ENCODE measurements at places on chromosomes 5 and 9.

DNA sequence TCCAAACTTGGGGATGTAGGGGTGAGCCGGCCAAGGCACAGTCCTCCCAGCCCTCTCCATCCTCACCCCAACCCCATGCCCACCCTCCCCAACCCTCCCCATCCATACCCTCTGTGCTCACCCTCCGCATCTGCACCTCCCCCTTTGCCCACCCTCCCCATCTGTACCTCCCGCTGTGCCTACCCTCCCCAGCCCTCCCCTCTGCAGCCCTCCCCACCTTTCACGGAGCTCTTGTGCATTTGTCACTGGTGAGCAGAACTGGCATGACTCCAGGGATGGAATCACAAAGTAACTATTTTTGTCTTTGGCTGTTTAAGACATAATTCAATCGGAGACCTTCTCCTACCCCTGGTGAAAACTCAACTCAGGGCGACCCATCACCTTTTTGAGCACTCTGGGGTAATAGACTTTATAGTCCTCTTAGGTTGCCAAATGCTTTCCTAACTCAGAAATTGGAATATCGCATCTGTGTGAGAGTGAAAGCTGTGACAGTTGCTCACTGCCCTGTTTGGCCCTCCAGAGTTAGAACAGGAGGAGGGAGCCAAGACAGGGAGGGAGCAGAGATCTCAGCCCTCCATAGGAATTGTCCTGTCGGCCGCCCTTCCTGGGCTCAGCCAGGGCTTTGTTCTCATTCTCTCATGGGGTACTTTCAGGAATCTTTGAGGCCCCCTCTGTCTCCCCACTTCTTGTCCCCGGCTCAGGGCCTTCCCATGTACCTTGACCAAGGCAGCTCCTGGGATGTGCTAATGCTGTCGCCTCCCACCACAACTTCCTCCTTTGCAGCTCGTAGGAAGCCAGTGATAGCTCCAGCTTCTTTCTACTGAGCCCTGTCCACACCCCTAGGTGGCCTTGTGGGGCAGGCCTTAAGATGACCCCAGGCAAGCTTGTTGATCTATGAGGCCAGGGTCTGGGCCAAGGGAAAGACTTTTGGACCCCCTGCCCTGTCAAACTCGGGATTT is 36.2 kb downstream of the OTULIN start:
- DNase-seq: no peak

DNA sequence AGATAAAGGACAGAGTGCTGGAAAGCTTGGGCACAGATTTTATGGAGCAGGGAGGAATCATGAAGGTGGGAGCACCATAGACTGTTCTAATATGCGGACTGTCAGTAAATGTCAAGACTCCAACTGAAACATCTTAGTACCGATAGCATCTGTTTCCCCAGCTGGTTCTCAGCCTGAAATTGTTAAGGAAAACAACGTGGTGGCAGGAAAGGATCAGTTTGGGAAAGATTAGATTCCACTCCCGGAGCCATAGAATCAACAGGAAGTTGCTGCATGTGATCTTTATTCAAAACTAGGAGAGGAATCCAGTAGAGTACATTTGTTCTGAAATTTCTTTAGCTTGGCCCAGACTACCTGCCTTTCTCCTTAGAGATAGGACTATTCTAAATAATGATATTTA is 559.1 kb downstream of the CSNK1G3 start:
- no peak for DNase-seq

- DNase-seq: no peak
Observed at GRCh38 chr9:24479361-24480059, 66.2 kb downstream of the IZUMO3 start.

GRCh38 chr9:93471124-93471523 is 17.7 kb upstream of the FAM120AOS start:
- DNase-seq: no peak

DNA sequence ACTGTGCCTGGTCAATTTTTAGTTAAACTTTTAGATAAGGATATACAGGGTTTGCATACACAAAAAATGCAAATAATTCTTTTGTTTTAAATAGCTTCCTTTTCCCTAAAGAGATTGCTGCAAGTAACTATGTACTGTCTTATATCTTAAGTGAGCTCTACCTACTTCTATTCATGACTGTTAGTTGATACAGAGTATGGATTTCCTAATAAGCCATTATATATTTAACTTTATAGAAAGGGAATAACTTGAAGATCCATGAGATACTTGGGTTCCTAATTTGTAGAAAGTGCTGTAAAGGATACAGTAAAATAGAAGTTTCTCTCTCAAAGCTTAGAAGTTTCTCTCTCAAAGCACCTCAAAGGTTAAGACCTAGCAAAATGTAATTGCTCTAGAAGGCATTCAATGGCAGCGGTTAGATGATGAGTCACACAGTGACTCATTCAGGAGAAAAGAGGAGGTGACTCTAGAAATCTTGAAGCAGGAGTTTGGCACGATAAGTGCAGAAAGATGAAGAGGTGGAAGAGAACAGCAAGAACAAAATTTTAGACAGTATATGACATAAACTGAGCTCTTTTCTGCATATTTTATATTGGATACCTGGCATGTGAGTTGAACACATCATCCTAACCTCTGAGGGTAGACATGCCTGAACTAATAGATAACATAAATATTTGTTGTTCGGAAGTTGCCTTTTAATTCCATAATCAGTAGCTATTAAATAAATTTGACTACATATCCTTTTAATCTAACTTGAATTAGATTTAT is 5.5 kb upstream of the DNAJC21 start:
- DNase-seq: no peak

- no peak for DNase-seq
Observed at GRCh38 chr5:150457562-150458240, 8.2 kb upstream of the RPS14 start.

DNA sequence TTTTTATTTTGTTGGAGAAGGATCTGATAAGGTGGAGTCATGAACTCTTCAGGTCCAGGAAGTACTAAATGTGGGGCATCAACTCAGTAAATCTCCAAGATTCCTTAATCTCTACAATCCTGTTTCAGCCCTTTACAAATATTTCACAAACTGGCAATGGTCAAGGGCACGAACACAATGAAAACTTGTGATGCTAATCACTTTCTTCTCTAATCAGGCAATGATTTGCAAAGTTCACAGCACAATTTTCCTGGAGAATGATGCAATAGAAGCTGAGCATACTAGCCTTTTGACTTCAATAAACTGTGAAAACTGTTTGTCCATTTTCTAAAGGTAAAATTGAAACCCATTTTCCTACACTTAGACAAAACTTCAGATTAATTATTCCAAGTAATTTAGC is 16.9 kb downstream of the GDF9 start:
- no peak for DNase-seq

DNA sequence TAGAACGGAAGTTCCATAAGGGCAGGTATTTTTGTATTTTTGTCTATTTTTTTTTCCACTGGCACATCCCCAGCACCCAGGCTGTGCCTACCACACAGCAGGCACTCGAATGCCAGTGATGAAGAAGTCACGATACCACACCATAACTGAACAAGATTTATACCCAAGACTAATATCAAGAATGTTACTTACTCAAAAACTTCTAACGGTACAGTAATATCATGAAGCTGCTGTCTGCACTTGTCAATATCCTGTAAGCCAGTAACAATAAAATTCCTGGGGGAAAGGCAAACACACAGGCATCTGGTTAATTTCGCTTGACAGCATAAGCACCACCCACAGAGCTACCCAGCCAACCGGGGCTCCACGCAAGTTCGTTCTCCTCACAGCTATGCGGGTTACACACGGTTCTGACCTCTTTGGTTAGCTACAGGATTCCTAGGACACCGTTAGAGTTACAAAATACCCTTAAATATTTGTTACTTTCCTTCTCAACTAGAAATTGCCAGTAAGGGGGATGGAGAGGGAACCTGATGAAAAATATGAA is 1.3 kb downstream of the MED10 start:
- no peak for DNase-seq

- no peak for DNase-seq
Observed at GRCh38 chr5:14356305-14356704, 213.2 kb downstream of the TRIO start.

- no peak for DNase-seq
Observed at GRCh38 chr5:15737036-15737821, 237.2 kb downstream of the FBXL7 start.

- DNase-seq: no peak
Observed at GRCh38 chr9:99128133-99128406, 23.2 kb downstream of the TGFBR1 start.

- DNase-seq: no peak
Observed at GRCh38 chr5:169577951-169578350, 5.6 kb upstream of the SPDL1 start.

DNA sequence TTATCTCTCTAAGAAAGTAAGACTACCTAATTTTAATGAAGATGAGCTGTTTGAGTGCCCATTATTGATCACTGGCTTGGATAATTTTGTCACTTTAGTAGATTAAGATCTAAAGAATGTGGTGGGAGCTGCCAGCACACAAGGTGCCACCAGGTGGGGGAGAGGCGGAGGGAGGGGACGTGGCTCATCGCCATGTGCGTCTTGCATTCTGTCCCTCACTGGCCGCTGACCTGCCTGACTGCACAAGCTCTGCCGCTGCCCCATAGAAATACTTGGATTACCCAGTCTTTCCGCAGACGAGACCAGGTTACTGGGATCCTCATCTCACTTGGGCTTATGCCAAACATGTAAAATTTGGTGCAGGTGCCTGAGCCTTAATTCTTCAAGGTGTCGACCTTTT is 37.6 kb downstream of the RHOBTB3 start:
- DNase-seq: no peak
